ENCODE measurements at places on chromosomes 1 and 21.

DNA sequence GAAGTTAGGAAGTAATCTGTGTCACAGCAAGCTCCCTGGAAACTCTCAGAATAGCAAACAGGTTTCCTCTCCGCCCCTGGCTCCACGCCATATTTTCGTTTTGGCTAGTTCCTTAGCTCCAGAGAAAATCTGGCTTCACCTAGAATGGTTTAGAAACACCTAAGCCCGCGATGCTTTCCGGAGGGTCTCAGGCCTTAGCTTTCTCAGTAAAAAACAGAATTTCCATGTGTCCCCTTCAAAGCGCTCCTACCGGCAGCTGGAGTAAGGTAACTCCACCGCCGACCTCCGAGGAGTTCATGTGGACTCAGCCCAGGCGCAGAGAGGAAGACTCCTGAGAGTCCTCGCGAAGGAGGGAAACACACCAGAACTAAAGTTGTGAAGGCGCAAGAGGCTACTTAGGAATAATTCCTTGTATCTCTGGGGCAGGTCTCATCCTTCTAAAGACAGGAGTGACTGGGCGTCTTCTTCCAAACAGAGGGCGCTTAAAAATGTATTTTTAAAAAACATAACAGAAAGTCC, 406 bp downstream of the KIAA0040 start:
- peak; percentile 66 for DNase-seq

GRCh38 chr1:228356897-228357680, 49.5 kb downstream of the TRIM11 start:
- DNase-seq, result no peak

DNA sequence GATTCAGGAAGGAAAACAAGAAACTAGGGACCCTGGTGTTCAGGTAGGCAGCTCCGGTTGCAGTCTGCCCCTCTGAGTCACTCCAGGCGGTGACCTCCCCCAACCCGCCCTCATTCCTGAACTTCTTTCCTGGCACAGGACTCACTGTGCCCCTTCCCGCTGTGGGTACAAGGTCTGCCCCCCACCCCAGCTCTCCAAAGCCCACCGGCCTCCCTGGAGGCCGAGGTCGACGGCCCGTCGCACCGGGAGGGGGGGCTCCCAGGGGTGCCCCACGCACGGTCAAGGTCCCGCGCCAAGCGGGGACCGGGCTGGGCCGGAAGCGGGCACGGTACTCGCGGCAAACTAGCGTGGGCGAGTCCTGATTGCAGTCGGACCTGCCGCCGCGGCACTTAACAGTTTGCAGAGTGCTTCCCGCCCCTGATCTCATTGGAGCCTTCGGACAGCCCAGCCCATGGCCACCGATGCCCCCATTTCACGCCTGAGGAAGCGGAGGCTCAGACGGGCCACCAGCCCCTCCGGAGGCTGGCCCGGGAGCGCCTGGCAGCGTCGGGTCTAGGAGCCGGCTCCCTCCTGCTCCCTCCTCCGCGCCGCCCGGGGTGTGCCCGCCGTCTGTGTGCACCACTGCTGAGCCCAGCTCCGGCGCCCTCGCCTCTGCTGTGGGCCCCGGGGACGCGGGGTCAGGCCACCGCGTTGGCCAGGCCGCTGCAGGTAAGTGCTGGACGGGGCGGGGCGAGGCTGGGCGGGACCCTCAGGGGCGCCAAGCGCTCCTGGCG, at the start of gene GJB3:
TSS of gene GJB3 (plus strand) at position 144 of the 773 bp plus-strand sequence. CDS start 3,549 bp downstream, outside the sequence.
- DNase-seq, result no peak

DNA sequence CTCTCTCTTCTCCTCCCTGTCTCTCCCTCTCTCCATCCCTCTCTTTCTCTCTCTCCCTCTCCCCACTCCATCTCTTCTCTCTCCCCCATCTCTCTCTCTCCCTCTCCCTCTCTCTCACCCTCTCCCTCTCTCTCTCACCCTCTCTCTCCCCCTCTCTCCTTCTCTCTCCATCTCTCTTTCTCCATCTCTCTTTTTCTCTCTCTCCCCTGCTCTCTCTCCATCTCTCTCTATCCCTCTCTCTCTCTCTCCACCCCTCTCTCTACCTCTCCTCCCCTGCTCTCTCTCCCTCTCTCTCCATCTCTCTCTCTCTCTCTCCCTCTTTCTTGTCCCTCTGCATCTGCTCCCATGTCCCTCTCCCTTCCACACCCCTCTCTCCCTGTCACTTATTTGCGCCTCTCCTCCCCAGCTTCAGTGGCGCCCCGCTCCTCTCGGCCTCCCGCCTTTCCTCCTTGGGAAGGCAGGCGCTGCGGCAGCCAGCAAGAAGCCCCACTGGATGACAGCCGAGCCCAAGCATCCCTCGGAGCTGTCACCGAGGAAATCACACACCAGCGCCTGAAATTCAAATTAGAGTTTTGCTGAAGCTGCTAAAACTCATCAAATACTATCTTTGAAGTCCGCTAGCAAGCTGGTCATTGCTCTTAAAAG, 15.3 kb upstream of the EPHA8 start:
- no peak for DNase-seq

DNA sequence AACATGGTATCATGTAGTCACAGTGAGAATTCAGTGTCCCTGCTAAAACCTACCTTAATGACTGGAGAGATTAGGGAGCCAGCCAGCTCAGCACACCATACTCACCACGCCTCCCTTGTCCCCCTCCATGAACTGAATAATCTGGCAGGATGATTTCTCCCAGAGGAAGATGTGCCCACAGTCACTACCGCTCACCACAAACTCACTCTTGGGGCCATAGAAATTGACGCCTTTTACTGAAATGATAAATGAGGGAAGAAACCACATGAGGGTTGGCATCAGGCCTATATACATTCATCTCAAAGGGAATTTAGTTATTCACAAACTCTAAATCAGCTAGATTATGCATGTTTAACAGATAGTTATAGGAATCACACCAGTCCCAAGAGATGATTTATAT, 17.4 kb downstream of the PEA15 start:
- no peak for DNase-seq

DNA sequence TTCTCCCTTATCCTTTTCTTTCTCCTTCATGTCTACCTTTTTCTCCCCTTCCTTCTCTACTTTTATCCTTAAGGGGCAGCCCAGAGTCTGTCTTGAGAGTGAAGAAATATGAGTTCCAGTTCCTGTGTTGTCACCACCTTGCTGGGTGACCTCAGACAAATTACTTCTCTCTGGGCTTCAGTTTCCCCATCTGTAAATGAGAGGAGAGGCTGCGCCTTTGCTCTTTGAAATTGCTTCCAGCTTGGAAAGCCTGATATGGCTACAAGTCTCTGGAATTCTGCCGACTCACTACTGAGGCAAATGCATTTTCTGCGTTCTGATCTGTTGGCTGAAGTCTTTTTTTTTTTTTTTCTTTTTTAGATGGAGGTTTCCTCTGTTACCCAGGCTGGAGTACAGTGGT, 119.2 kb downstream of the SYF2 start:
- DNase-seq, result no peak

DNA sequence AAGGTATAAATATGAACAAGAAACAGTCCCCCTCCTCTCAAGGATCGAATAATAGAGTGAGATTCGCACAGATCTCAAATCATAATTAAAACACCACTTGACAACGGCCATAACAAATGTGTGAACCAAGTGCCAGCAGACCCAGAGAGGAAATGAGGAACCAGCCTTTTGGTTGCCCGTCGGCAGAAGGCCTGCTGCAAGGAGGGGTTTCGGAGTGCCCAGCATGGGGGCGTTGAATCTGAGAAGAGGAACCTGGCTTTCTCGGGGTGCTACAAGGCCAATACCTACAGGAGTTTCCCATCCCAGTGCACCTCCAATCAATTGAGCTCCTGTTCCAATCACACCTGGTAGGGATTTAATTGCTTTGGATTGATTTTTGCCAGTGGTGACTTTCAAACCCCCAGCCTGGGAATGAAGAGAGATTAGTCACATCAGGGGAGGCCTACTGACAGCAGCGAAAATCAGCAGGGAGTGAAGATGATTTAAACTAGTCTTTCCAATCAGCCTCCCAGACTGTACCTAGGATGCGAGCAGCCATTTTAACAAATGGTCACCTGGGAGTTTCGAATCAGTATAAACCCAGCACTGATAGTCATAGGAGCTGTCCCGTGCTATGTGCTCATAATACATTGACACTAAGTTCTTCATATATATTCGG, 263.8 kb downstream of the KAZN start:
- no peak for DNase-seq

DNA sequence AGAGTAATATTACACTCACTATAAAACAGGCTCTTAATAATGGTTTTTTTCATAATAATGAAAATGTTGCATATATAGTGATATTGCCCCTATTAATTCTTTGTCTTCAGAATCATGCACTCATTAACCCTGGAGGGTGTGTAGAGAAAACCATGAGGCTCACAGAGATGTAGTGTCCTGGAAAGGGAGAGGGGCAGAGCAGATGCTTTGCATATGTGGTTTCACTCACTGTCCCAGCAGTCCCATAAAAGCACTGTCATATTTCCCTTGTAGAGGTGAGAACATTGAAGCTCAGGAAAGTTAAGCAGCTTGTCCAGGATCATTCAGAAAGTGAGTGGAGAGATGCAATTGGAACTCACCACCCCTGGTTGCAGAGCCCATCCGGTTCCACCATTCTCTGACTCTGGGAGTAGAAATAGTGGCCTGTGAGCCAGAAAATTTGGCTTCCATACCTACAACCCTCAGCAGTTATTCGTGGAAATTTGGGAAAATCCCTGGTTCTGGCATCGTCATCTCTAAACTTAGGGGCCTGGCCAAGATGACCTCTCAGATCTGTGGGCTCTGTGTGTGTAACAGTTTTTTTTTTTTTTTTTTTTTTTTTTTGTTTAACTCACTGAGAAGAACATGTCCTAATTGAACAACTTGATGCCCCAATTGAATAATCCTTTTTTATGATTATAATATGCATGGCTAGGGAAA, 86.4 kb downstream of the RGL1 start:
- peak; percentile 18 for DNase-seq

DNA sequence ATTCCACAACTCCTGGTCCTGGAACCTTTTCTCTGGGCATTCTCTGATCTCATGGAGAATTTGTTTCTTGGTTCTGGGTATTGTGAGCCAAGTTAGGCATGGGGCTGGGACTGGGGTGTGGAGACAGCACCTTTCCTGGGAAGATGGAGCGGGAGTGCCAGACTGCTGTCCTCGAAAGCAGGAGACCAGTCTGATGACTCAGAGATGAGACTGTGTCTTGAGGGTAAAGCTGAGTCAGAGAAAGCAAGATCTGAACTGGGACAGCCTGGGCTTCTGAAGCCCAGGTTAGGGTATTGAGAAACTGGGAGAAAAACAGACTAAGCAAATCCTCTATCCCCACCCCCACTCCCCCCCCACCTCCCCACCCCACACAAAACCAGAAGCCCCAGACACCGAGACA, 2.2 kb upstream of the KANK4 start:
- no peak for DNase-seq

DNA sequence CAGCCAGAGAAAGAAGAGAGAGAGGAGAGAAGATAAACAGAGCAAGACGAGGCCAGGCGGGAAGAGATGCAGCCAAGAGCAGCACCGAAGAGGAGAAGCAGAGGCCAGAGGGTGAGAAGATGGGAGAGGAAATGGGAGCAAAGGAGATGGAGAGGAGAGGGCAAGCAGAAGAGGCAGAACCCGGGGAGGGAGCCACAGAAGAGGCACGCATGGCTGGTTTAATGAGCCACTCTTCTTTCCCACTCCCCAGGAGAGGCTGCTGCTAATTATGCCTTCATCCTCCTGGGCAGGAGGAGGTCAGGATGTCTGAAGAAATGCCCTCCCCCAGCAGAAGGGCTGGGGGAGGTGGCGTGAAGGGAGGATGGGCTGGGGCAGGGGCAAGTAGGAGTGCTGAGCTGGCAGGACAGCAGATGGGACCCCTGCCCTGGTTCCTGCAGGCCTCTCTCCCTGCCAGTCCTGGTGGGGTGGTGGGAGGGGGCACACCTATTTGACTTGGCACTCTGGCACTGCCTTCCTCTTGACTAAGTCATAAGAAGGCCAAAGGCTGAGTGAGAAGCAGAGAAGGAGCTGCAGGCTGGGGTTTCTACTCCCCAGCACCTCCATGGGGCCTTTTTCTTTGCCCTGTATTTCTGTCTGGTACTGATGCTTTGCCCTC, 32.3 kb downstream of the KIRREL1 start:
- no peak for DNase-seq

DNA sequence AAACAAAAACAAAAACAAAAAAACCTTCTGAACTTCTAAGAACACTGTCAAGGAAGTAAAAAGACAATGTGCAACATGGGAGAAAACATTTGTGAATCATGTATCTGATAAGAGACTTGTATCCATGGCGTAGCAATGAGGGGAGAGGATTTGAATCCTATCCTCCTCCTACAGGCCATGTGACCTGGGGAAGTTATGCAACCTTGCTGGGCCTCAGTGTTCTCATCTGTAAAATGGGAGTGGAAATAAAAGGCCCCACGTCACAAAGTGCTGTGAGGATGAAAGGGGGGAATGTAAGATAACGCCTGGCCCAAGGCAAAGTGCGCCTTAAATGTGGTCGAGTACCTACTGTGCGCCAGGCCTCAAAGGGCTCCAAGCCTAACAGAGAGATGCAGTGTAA, 83.7 kb downstream of the DISP3 start:
- no peak for DNase-seq

- no peak for DNase-seq
These were observed 32.1 kb upstream of the CHRM3 start for GRCh38 chr1:239354231-239354630.

DNA sequence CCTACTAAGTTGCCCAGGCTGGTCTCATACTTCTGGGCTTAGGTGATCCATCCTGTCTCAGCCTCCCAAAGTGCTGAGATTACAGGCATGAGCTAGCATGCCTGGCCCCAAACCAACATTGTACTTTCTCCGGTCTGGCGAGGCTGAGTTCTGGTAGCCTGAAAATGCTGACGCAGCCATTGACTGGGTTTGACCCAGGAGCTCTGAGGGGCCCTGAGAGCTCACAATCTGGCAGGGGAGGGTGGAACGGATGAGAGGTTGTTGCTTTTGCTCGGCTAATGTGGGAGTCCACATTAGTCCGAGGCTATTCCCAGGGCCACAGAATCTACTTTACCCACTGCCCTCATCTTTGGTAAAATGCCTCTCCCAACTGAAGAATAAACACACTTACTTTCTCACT, 35.1 kb upstream of the PARP1 start:
- DNase-seq, result peak; percentile 45

GRCh38 chr21:37982496-37983318, 66.5 kb upstream of the KCNJ6 start:
- no peak for DNase-seq

GRCh38 chr1:223245983-223246382, 102.9 kb upstream of the TLR5 start:
- no peak for DNase-seq
